ENCODE measurements at places on chromosomes 1 and 21.

- DNase-seq = no peak
Measured at GRCh38 chr1:22204989-22205913, 62.4 kb upstream of the WNT4 start.

DNA sequence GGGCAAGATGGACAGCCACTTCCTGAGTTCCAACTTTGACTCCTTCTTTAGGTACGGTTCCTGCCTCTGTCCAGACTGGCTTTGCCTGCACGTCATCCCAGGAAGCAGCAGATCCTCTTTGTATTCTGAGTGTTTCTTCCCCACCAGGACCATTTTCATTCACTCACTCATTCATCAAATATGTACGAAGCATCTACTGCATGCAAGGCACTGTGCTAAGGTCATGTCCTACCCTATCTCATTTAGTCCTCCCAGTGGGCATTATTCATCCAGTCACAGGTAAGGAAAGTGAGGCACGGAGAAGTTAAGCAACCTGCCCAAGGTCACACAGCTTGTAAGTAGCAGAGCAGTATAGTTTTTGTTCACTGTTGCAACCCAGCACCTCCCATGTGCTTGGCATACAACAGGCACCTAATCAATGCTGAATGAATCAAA, 13.9 kb downstream of the CRYBG2 start:
- DNase-seq = no peak

- DNase-seq = no peak
Measured at GRCh38 chr1:99681583-99681982, 35.7 kb downstream of the PALMD start.

GRCh38 chr21:25568246-25568645, 39.0 kb downstream of the MRPL39 start:
- DNase-seq = no peak

DNA sequence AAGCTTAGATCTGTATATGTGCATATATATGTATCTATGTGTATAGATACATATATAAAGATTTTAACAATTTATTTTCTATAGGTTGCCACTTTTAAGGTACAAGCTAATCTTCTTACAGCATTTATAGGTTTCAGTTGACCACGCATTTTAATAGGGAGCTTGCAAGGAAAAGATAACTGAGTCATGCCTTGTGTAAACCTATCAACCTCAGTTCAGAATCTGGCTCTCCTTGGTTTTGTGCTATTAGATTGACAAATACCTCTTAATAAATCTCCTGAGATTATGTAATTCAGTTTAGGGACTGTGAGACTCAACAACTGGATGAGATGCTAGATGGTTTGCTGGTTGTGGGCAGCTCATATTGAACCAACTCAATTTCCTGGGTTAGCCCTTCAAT, 114.7 kb upstream of the SERBP1 start:
- DNase-seq = no peak

DNA sequence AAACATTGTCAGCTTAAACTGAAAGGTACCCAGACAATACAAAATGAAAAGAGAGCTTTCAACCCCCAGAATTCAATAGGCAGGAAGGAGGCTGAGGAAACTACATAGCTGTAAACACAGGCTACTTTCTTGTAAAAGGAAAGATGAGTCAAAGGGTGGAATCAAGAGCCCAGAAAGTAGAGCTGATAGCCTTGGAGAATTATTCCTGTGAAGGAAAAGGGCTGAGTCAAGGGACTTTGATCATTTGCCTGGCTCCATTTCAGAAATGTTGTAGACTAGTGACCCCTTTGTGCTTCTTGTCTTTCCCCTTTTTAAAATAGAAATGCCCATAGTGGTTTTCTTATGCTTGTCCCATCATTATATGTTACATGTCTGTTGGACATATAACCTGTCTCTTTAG, 597.6 kb downstream of the ADGRL2 start:
- no peak for DNase-seq

DNA sequence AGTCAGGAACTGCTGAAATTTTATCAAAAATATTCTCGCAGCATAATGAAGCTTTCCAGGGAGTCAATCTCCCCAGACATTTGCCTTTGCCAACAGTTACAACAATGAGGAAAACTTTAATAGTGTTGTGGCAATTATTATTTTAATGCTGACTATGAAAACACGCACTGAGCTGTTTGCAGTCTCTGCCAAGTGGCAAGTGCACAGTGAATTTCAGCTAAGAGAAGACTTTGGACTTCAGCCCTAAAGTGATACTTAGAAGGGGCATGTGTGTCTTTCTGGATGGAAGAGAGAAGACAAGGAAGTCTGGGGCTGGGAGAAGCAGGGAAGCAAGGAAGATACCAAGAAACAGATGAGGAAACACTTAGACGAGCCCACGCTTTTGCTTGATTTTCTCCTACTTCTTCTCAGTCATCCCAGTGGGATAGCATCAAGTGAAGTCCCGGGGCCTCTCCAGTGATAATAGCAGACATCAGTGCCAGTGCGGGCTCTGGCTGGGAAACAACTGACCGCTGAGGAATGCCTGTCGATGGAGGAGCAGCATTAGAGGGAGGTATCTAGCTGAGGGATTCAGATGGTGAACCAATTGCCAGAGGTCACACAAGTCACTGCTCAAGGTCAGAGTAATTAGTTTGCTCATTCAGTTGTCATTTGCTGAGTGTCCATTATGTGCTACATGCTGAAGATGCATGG, 196.3 kb downstream of the TTLL7 start:
- no peak for DNase-seq

DNA sequence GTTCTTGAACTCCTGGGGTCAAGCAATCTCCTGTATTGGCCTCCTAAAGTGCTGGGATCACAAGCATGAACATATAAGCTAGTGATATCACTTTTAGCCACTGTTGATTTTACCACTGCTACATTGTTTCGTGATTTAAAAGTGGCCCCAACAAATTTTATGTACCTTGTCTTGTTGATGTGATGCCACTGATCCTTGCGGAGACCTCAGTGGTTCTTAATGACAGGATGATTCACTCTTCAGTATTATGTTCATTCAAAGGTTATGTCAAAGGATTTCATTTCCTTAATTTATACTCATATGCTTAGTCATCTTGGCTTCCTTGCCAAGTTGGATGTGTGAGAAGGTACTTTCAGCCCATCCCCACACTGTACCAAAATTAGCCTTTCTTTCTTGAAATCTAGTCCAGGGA, 12.1 kb downstream of the PRKACB start:
- DNase-seq = no peak

DNA sequence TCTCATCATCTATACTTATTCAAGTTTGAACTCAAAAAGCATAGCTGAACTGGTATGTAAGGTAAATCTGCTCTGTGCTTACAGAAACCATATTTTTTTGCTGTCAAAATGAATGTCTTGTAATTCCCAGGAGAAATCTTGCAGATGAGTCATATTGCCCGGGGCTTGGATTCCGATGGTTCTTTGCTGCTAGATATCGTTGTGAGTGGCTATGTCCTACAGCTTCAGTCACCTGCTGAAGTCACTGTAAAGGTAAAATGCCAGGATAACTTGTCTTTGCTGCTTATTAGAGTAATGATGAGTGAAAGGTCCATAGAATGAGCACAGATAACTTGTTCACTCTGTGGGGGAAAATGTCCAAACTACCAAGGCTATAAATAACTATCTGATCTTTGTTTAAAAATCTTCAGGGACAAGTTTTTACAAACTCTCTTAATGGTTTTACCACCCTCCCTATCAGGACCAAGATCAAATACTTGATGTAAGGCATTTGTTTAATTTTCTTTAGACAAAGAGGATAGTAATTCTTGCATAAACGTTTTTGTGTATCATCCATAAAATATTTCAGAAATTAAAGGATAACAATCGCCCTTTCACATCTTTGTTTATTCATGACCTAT, 222.3 kb downstream of the TPR start:
- DNase-seq = no peak

DNA sequence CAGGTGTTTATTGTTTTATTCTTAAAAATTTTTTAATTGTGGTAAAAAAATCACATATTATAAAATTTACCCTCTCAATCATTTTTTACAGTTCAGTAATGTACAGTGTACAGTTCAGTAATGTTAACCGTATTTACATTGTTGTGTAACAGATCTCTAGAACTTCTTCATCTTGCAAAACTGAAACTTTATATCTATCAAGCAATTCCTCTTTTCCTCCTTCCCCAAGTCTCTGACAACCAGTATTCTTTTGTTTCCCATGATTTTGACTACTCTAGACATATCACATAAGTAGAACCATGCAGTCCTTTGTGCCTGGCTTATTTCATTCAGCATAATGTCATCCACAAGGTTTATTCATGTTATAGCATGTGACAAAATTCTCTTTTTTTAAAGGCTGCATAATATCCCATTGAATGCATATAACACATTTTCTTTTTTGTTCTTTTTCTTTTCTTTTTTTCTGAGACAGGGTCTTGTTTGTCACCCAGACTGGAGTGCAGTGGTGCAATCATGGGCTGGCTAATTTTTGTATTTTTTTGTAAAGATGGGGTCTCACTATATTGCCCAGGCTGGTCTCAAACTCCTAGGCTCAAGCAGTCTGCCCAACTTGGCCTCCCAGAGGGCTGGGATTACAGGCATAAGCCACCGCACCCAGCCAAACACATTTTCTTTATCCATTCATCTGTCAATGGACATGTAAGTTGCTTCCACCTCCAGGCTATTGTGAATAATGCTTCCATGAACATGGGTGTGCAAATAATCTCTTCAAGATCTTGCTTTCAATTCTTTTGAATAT, 17.2 kb upstream of the RCSD1 start:
- no peak for DNase-seq

GRCh38 chr1:25769625-25770383, 30.2 kb upstream of the SELENON start:
- DNase-seq = no peak

DNA sequence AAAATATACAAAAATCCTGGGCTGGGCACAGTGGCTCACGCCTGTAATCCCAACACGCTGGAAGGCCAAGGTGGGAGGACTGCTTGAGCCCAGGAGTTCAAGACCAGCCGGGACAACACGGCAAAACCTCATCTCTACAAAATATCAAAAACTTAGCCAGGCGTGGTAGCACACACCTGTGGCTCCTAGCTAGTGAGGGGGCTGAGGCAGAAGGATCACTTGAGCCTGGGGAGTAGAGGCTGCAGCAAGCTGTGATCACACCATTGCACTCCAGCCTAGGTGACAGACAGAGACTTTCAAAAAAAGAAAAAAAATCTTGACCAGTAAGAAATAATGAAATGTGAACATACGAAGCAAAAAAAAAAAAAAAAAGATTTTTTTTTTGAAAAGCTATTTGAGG, 52.1 kb downstream of the ARID4B start:
- no peak for DNase-seq

GRCh38 chr1:236524142-236524894, 536 bp downstream of the LGALS8 start:
- DNase-seq = peak; percentile 56

GRCh38 chr1:112957133-112957812, 1.3 kb upstream of the SLC16A1 start:
- DNase-seq = peak; percentile 17

DNA sequence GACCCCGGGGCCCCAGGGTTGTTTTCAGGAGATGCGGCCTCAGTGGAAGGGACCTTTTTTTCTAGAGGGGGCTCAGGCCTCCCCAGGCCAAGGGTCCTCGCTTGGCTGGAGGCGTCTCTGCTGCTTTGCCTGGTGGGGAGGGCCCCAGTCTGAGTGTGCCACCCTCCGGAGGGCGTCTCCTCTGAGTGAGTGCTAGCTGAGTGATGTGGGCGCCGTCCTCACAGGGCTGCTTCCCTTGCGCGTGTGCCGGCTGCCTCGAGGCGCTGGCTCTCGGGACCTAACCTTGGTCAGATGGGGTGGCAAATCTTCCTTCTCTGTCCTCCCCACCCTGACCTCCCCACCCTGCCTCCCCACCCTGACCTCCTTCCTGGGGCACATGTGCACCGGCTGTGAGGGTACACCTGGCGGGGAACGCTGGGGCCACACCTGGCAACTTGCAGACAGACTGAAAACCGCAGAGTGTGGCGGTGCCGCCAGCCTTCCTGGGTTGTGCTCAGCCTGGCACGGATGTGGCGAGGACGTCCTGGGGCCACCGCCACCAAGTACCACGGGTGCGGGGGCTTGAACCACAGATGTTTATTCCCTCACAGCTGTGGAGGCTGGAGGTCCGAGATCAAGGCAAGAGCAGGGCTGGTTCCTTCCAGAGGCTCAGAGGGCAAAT, 93.0 kb upstream of the TTC34 start:
- DNase-seq = no peak

DNA sequence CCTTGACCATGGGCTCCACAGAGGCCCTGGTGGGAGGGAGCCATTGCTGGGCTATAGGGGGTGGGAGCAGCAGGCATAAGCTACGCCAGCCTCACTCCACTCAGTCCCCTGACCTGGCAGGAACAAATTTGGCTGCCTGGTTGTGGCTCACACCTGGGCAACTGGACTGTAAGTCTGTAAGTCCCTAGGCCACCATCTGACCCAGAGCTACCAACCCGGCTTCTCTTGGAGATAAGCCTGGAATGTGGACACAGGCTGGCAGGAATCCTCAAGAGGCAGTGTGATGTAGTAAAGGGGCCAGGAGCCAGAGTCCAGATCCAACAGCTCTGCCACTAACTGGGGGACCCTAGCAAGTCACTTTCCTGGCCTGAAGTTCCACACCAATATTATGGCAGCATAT, 11.4 kb downstream of the NCF2 start:
- DNase-seq = no peak

DNA sequence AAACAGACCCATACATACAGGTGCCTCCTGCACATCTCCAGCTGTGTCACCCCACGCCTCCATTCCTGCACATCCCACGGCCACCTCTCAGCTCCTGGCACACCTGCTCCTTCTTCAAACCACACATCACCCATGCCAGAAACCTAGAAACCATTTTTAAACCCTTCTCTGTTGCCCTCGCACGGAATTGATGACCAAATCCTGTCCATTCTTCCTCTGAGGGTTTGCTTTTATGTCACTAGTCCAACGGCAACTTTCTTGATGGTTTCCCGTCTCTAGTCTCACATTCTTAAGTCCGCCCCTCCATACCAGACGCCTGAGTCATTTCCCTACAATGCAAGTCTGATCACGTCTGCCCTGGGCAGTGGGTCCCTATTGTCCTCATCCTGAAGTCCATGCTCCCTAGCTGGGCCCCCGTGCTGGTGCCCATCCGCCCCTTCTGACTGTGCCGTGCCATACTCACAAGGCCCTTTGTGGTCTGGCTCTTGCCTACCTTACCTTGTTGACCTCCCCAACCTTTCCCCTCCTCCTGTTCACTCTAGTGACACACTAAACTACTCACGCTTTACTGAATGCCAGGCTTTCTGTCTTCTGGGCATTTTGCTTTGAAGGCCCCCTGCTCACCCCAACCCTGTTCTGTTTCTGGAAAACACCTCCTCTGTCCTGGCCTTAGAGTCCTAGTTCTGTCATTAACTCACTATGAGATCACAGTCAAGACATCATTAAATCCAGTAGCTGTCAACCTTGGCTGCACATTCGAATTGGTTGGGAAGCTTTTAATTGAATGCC, 17.6 kb downstream of the SLC2A1 start:
- no peak for DNase-seq

GRCh38 chr1:233010146-233010545, 59.7 kb downstream of the NTPCR start:
- DNase-seq = no peak
